ENCODE measurements at places on chromosomes 11 and 22.

- DNase-seq, result no peak
These were observed 89.5 kb upstream of the B3GAT1 start for GRCh38 chr11:134501406-134502152.

GRCh38 chr22:34501366-34501965 is 564.5 kb upstream of the ISX start:
- no peak for DNase-seq

GRCh38 chr11:62223095-62223494 is 14.6 kb downstream of the SCGB2A1 start:
- no peak for DNase-seq

- peak; percentile 5 for DNase-seq
These were observed 397.0 kb downstream of the NTM start for GRCh38 chr11:131767421-131767820.

- DNase-seq, result no peak
These were observed 87.2 kb downstream of the CWF19L2 start for GRCh38 chr11:107370390-107370789.

GRCh38 chr22:49992921-49993648 is 19.5 kb downstream of the IL17REL start:
- peak; percentile 68 for DNase-seq
